T-helper 17 cell (primary cell): ENCODE measurements at places on chromosomes 6 and 20. TPM values are rescaled to one million over a fixed set of nuclear protein-coding genes. Genes with fewer than 3 reads are reported as not detected.

DNA sequence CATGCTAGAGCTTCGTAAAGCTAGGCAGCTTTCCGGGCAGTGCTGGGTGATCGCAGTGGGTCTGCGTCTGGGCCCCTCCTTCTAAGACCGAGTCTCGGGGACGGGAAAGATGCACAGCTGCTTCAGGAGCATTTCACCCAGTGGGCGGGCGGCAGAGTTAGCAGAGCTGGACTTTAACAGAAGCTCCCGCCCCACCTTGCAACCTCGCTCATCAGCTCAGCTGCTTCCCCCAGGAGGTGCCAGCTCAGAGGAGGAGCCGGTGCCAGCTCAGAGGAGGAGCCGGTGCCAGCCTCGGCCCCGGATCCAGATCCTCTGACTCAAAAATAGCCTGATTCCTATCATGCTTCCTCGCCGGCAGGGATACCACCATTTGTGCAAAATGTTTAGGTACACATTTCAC lies 94.5 kb upstream of the RPS6KA2 start:
- H3K27ac ChIP-seq: no peak overlapping the region
- peaks cover 12% of the 10 kb centered on the region for H3K27me3 ChIP-seq
- H3K4me1 ChIP-seq: peaks cover 6% of the 10 kb centered on the region
- peaks cover 2% of the 10 kb centered on the region for H3K36me3 ChIP-seq

GRCh38 chr6:21731411-21732031 lies 138.0 kb downstream of the SOX4 start:
- no peak for DNase-seq
- H3K36me3 ChIP-seq: no peaks in the 10 kb centered on the region
- H3K27ac ChIP-seq: no peak overlapping the region
- no peaks in the 10 kb centered on the region for H3K4me1 ChIP-seq
- peaks cover 5% of the 10 kb centered on the region for H3K27me3 ChIP-seq

- no peak overlapping the region for H3K4me3 ChIP-seq
- H3K4me1 ChIP-seq: peaks cover 8% of the 10 kb centered on the region
- H3K27ac ChIP-seq: no peak overlapping the region
Measured at GRCh38 chr20:46299078-46299477, 9.2 kb downstream of the CDH22 start.

- peaks cover 2% of the 10 kb centered on the region for H3K36me3 ChIP-seq
- no peak overlapping the region for H3K27ac ChIP-seq
- peaks cover 50% of the 10 kb centered on the region for H3K27me3 ChIP-seq
- DNase-seq: no peak
Measured at GRCh38 chr6:16982807-16983206, 119.0 kb upstream of the STMND1 start.

- no peak overlapping the region for H3K27ac ChIP-seq
- no peaks in the 10 kb centered on the region for H3K27me3 ChIP-seq
- no peak for DNase-seq
- no peak overlapping the region for H3K4me3 ChIP-seq
- peaks cover 14% of the 10 kb centered on the region for H3K36me3 ChIP-seq
Measured at GRCh38 chr6:36871686-36872085, 2.9 kb downstream of the PPIL1 start.

- H3K4me1 ChIP-seq: peaks cover 36% of the 10 kb centered on the region
- H3K36me3 ChIP-seq: peaks cover 9% of the 10 kb centered on the region
- H3K27me3 ChIP-seq: peaks cover 32% of the 10 kb centered on the region
- H3K4me3 ChIP-seq: no peak overlapping the region
- H3K27ac ChIP-seq: no peak overlapping the region
Measured at GRCh38 chr6:28978959-28979561, 26.1 kb downstream of the ZNF311 start.

DNA sequence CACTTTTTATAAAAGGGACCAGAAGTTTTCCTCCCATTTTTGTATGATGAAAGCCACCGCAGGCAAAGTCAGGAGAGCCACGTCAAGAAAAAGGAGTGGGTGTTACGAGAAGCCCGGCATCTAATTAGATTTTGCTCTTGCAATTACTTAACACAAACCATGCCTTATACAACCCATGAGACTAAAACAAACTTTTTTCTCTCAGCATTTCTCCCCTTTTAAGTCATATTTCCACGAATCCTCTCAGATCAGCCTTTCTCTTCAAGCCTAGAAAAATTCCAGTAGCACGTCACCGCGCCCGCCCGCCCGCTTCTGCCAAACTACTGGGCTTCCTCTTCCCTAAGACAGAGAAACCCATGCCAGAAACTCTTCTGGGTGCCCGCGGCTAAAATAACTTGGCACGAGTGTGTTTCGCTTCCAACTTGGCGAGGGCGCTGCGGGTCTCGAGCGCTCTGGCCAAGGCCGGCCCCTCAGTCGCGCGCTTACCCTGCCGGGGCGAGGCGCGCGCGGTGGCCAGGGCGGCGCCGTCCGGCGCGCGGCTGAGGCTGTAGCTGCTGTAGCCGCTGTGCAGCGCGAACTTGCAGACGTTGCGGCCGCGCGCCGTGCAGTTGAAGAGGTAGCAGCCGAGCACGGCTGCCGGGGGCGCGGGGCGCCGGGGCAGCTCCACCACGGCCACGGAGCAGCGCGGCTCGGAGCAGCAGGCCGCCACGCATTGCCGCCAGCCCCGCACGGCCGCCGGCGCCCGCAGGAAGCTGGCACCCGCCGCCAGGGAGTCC lies 1.0 kb downstream of the LRP11 start:
- peaks cover 7% of the 10 kb centered on the region for H3K27me3 ChIP-seq
- H3K27ac ChIP-seq: no peak overlapping the region
- peaks cover 14% of the 10 kb centered on the region for H3K4me1 ChIP-seq
- no peaks in the 10 kb centered on the region for H3K36me3 ChIP-seq
- H3K4me3 ChIP-seq: peak overlapping the region; percentile 88

DNA sequence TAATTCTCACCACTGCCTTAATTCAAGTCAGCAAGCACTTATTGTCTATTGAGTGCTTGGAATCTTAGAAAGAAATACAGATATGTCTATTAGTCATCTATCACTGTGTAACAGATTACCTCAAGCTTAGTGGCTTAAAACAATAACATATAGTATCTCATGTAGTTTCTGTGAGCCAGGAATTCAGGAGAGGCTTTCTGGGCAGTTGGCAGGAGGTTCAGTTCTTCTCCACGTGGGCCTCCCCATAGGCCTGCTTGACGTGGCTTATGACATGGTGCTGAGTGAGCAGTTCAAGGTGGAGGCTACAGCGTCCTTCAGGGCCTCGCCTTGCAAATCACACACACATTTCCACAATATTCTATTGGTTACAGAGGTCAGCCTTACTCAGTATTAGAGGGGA lies 69.7 kb downstream of the DTD1 start:
- no peaks in the 10 kb centered on the region for H3K27me3 ChIP-seq
- peaks cover 6% of the 10 kb centered on the region for H3K4me1 ChIP-seq
- peaks cover 4% of the 10 kb centered on the region for H3K36me3 ChIP-seq
- no peak overlapping the region for H3K27ac ChIP-seq
- H3K4me3 ChIP-seq: no peak overlapping the region

GRCh38 chr6:90169374-90169773 lies 127.3 kb downstream of the BACH2 start:
- H3K36me3 ChIP-seq: no peaks in the 10 kb centered on the region
- H3K4me3 ChIP-seq: no peak overlapping the region
- no peak for DNase-seq
- H3K27me3 ChIP-seq: no peaks in the 10 kb centered on the region
- H3K4me1 ChIP-seq: peaks cover 4% of the 10 kb centered on the region

DNA sequence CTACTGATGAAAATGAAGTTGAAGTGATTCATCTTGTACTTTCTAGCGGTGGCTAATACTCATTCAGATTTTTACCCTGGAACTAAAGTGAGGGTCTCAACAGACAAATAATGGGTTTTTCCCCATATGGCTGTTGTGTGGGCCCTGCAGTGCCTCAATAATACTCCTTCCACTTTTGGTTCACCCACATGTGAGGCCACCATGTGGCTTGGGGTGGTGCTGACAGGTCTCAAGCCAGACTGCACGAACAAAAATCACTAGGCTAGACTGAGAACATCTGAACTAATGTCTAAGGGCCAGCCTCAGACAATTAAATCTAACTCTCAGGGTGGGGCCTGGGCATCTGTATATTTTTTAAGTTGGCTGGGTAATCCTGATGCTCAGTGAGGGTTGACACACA lies 7.9 kb upstream of the COL12A1 start:
- peaks cover 5% of the 10 kb centered on the region for H3K4me1 ChIP-seq
- no peak for DNase-seq
- H3K4me3 ChIP-seq: no peak overlapping the region
- H3K27ac ChIP-seq: no peak overlapping the region
- peaks cover 69% of the 10 kb centered on the region for H3K27me3 ChIP-seq

DNA sequence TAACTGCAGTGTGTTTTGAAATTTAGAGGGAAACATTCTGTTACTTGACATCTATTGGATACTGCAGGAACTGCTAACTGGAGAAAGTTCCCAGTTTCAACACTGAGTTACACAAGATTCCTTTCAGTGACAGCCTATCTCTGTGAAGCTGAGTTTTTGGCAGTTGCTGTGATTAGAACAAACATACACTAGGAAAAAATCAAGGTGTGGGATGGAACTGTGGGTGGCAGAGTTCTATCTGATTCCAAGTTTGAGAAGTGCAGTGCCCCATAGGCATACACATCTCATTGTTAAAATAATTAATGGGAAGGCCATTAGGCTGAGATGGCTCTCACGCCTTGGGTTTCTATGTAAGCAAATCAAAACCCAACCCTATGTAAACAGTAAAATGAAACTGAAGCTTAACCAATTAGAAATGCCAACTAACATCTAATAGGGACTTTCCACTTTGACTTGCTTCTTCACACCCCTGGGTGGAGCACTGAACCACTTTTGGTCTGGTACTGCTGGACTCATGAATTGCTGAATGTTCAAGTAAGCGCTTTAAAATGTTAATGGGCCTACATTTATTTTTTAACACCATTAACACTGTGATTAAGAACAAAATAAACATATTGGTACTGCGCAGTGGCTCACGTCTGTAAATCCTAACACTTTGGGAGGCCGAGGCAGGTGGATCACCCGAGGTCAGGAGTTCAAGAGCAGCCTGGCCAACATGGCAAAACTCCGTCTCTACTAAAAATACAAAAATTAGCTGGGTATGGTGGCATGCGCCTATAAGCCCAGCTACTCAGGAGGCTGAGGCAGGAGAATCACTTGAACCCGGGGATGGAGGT lies 55.2 kb upstream of the TBC1D7 start:
- H3K27me3 ChIP-seq: no peaks in the 10 kb centered on the region
- DNase-seq: no peak
- no peak overlapping the region for H3K4me3 ChIP-seq
- H3K36me3 ChIP-seq: peaks cover 2% of the 10 kb centered on the region
- H3K27ac ChIP-seq: no peak overlapping the region

DNA sequence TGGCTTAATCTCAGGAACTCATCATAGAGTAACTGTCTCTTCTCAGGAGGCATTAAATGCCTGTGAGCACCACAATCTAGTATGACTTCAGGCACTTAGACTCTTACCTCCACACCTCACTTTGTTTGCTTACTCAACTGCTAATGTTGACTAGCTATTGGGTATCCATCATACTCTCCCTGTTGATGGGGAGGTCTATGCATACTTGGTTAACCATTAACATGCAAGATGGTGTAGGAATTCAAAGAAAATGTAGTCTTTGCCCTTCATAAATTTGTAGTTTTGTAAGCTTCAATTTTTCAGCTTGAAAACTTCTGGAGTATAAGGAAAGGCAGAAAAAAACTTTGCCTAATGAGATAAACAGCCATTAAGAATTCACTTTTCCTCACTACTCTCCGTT lies 501.0 kb upstream of the MARCKS start:
- no peaks in the 10 kb centered on the region for H3K36me3 ChIP-seq
- H3K27ac ChIP-seq: no peak overlapping the region
- H3K4me1 ChIP-seq: no peaks in the 10 kb centered on the region
- H3K4me3 ChIP-seq: no peak overlapping the region
- no peak for DNase-seq
- peaks cover 9% of the 10 kb centered on the region for H3K27me3 ChIP-seq

GRCh38 chr6:157994125-157994795 lies 12.6 kb downstream of the SYNJ2 start:
- peaks cover 3% of the 10 kb centered on the region for H3K36me3 ChIP-seq
- no peaks in the 10 kb centered on the region for H3K27me3 ChIP-seq

- no peak overlapping the region for H3K4me3 ChIP-seq
- H3K27ac ChIP-seq: no peak overlapping the region
- H3K4me1 ChIP-seq: peaks cover 2% of the 10 kb centered on the region
- H3K36me3 ChIP-seq: no peaks in the 10 kb centered on the region
Measured at GRCh38 chr6:136118787-136119186, 131.3 kb downstream of the MTFR2 start.

GRCh38 chr20:32415494-32415893 lies 57.4 kb downstream of the ASXL1 start:
- H3K4me1 ChIP-seq: peaks cover 40% of the 10 kb centered on the region
- no peak for DNase-seq
- H3K27me3 ChIP-seq: no peaks in the 10 kb centered on the region
- H3K27ac ChIP-seq: peak overlapping the region; percentile 39
- peaks cover 6% of the 10 kb centered on the region for H3K36me3 ChIP-seq
- H3K4me3 ChIP-seq: no peak overlapping the region

GRCh38 chr20:54228841-54229240 lies 21.0 kb downstream of the PFDN4 start:
- H3K27me3 ChIP-seq: no peaks in the 10 kb centered on the region
- no peak for DNase-seq
- no peaks in the 10 kb centered on the region for H3K36me3 ChIP-seq
- H3K4me3 ChIP-seq: no peak overlapping the region

GRCh38 chr20:14599613-14600012 lies 262.2 kb upstream of the FLRT3 start:
- no peak for DNase-seq
- no peaks in the 10 kb centered on the region for H3K4me1 ChIP-seq
- no peaks in the 10 kb centered on the region for H3K27me3 ChIP-seq

- DNase-seq: no peak
- H3K27me3 ChIP-seq: no peaks in the 10 kb centered on the region
- H3K36me3 ChIP-seq: no peaks in the 10 kb centered on the region
- peaks cover 15% of the 10 kb centered on the region for H3K4me1 ChIP-seq
Measured at GRCh38 chr20:33594743-33595142, 67.4 kb upstream of the C20orf144 start.

- H3K27ac ChIP-seq: no peak within 1 kb of the TSS
- H3K4me3 ChIP-seq: no peak within 1 kb of the TSS
- no peaks in the 10 kb centered on the region for H3K36me3 ChIP-seq
- H3K27me3 ChIP-seq: no peaks in the 10 kb centered on the region
Measured at GRCh38 chr6:165308926-165309731, at the start of gene C6orf118. Gene C6orf118 (minus strand): TSS chr6:165309605. CDS start chr6:165309586, 19 bp downstream.

The ANGPT4 gene
- total RNA-seq: not detected

The NRN1 gene
- total RNA-seq: not detected

The CNKSR3 gene
- not detected for total RNA-seq

The SPATS1 gene
- total RNA-seq: not detected

The ALDH8A1 gene
- 1.3 TPM for total RNA-seq

The MUC21 gene
- not detected for total RNA-seq

The GPLD1 gene
- 0.40 TPM for total RNA-seq

The SDCBP2 gene
- total RNA-seq: 1.2 TPM

The GSTA3 gene
- total RNA-seq: not detected

The SRSF12 gene
- total RNA-seq: not detected
